ENCODE measurements at places on chromosomes 3 and 15.

DNA sequence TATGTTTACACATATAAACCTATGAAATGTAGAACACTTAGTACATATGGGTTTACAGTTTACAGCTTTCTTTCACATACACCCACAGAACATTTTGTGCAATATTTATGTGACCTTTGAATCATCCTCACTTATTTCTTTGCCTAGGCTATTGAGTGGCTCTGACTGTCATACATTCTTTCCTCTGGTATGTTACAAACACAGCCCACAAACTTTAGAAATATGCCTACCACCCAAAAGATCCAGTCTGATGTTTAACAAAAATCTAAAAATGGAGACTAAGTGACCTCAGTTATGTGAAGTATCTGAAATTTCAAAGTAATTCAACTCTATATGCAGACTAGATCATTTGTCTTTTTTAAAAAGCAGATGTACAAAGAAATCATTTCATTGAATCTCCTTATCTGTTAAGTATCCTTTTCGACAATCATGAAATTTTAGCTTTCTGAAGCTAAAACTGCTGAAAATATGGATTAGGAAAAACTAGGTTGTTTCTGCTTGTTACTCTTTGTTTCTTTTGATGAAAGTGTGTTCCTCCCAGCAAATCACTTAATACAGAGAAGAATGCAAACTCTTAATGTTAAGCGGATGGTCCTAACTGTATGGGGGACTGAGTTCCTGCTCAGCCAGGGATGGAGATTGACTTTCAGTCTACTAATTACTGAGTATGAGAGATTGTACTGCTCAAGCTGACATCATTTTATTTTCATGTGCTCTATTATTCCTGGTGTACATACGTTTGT, 27.7 kb downstream of the CCDC54 start:
- peak; percentile 93 for DNase-seq

GRCh38 chr15:79101866-79102581, 11.4 kb upstream of the RASGRF1 start:
- no peak for DNase-seq

GRCh38 chr3:106114220-106114619, 245.4 kb upstream of the CBLB start:
- DNase-seq, result peak; percentile 82

DNA sequence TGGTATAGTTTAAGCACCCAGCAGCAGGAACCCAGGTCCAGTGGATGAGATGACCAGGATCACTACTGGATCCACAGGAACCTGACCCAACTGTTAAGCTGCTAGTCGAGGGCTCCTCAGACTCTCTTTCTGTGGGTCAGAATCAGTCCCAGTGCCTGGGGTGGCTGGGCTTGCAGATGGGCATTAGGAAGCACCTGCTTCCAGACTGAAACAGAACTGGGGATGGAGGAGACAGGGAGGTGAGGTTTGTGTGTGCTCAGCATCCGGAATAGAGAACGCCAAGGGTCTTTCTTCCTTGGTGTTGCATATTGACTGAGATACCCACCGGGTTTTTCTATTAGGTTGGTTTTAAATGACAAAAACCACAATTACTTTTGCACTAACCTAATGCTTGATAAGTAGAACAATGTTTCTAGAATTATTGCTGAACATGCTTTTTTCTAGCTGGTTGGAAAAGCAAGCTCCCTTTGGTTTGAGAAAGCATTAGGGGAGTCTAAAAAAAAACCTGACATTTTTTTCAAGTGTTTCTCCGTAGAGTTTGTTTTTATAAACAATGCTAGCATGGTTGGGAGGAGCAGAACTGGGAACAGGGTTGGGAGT, 779 bp downstream of the ST3GAL6 start:
- no peak for DNase-seq

GRCh38 chr3:134094491-134094890, 64.8 kb upstream of the SLCO2A1 start:
- DNase-seq, result peak; percentile 22

DNA sequence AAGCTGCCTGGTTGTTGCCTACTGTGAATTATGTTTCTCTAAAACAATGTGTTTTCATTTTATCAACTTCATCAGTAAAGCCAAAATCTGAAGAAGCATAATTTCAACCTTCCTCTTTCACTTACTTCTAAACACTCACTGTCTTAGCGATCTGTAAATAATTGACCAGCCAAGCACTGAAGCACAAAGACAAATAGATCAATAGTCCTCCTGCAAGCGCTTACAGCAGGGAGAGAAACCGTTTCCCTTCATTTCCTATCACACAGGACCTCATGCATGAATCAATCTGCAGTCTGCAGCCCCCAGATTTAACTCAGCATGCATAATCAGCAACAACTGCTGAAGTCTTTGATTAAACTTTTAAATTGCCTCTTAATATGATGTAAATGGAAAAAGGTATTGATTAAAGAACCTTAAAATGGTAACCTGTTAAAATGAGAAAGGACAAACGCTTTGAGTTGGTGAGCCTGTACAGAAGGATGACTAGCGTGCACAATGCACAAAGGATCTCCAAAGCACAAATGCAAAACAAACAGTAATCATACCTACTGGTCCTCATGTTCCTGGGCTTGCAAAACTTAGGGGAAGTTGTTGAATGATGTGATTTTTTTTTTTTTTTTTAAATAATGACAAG, 370.2 kb upstream of the ZNF385D start:
- DNase-seq, result no peak

- DNase-seq, result no peak
These were observed 51.3 kb downstream of the ABCC5 start for GRCh38 chr3:183966361-183966791.

DNA sequence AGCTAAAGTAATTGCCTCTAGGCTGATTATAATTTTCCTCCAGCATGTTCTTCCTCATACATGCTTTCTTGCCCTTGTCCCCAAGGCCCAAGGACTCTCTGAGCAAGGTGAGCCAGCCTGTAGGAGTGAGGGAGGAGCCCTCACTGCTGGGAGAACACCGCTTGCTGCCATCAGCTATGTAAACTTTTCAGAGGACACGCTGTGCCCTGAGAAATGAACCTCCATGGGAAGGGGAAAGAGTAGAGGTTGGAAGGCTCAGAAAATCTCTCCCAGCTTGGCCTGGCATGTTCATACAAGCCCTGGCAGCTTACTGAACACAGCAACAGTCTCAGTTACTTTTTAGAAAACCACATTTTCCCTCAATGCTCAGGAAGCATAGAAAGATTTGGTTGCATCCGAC, 103.0 kb upstream of the SLC24A5 start:
- DNase-seq, result no peak

DNA sequence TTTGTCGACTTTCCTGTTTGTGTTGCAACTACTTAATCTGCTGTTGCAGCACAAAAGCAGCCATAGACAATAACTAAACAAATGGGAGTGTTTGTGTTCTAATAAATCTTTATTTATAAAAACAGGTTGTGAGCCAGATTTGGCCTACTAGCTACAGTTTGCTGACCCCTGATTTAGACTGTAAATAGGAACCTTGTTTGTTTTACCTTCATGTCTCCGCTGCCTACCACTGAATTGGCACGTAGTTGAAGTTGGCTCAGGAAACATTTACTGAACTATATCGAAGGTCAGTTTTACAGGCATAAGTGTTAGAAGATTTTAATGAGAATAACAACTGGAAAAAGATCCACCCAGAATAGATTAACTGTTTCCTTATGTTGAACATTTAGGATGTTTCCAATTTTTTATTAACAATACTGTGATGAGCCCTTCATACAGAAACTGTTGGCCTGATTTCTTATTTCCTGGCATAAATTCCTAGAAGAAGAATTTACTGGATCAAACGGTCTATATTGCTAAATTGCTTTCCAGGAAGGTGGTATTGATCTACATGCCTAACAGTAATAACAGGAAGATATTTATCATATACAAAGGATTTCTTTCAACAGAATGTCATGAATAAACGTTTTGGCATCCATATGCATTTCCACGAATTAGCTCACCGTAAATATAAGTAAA, 156.2 kb upstream of the NR2E3 start:
- DNase-seq, result no peak

GRCh38 chr15:93027413-93027812, 61.6 kb downstream of the RGMA start:
- DNase-seq, result peak; percentile 32

GRCh38 chr3:125048282-125048681, 7.5 kb downstream of the HEG1 start:
- no peak for DNase-seq

- DNase-seq, result peak; percentile 51
These were observed 914 bp downstream of the ZIC4 start for GRCh38 chr3:147405231-147406027.

- DNase-seq, result no peak
These were observed 50.5 kb downstream of the GRIP2 start for GRCh38 chr3:14489641-14490040.

DNA sequence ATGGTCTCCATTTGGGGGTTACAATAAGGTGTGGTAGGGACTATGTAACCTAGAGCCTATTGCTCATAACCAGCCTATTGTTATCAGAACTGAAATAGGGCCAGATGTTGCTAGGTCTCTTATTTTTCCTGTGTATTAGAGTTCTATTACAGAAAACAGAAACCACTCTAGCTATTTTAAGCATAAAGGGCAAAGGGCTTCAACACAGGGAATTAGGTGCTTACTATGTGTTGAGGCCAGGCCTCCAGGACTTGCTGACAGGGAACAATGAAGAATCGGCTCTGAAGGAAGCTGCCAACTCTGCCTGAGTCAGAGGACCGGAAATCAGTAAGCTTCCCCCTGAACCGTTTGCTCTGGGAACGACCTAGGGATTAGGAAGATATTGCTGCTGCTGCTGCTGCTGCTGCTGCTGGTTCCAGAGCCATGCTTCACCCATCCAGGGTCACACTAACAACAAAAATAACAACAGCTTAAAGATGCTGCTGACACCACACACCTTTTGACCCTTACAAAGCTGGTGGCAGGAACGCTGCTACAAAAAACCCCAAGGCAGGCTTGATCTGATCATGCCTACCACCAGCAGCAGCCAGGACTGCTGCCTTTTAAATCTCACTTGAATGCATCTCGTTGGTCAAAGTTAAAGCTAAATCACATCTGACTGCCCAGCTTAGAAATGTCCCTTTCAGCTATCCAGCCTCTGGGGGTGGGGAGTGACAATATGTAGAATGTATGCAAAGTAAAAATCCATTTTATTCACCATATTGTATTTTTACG, 276.9 kb upstream of the IL12A start:
- peak; percentile 86 for DNase-seq

GRCh38 chr15:36811903-36812302, 232.5 kb downstream of the CDIN1 start:
- no peak for DNase-seq

GRCh38 chr3:16402451-16402850, 111.0 kb downstream of the RFTN1 start:
- peak; percentile 58 for DNase-seq

DNA sequence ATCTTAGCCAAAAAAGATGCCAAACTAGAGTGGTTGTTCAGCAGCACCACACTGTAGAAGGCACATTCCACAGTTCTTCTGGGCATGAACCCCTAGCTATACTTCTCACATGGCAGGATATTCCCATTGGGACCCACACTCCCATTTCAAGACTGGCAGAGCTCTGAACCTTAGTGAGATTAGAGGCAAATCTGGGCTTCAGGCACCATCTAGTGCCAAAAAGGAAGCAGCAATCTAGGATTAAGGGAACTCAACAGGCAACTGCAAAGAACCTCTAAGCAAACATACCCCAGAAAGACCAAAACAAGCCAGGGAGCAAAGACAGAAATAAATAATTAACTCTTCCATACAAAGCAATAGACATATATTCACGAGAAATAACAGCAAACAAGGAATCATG, 66.2 kb downstream of the TAFA4 start:
- DNase-seq, result no peak

DNA sequence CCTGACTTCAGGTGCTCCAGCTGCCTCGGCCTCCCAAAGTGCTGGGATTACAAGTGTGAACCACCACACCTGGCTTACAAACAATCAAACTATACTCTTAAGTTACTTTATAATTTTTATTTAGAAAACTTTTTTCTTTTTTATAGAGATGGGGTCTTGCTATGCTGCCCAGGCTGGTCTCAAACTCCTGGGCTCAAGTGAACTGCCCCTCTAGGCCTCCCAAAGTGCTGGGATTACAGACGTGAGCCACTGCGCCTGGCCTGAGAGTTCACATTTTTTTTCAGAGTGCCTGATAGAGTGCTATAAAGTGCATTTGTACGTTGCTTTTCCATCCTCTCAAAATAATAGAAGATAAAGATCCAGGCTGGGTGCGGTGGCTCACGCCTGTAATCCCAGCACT, 102.0 kb upstream of the TBL1XR1 start:
- DNase-seq, result no peak

GRCh38 chr3:133803469-133803868, 2.1 kb upstream of the SRPRB start:
- no peak for DNase-seq

DNA sequence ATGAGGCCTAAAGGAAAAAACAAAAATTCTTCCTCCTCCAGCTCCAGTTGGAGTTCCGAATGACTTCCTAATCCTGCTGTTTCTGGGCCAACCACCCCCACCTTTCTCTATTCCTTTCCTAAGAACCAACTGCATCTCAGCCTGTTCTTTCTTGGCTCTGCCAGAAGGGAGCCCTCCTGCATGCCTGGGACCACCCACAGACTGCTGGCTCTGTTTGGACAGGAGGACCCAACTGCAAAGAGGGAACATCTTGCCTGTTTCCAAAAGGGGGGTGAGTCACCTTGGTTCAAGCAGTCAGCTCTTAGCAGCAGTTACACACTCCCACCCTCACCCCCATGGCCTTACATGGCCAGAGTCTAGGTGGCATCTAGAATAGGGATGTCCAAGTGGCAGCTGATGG, 116.0 kb upstream of the PRICKLE2 start:
- peak; percentile 79 for DNase-seq

DNA sequence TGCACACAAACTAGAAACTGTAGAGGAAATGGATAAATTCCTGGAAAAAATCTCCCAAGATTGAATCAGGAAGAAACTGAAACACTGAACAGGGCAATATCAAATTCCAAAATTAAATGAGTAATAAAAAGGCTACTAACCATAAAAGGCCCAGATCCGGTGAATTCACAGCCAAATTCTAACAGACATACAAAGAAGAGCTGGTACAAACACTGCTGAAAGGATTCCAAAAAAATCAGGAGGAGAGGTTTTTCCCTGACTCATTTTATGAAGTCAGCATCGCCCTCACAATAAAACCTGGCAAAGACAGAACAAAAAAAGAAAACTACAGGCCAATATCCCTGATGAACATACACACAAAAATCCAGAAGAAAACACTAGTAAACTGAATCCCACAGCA, 462.4 kb upstream of the THBS1 start:
- peak; percentile 94 for DNase-seq

- no peak for DNase-seq
These were observed 22.1 kb upstream of the TMEM115 start for GRCh38 chr3:50381383-50381782.

DNA sequence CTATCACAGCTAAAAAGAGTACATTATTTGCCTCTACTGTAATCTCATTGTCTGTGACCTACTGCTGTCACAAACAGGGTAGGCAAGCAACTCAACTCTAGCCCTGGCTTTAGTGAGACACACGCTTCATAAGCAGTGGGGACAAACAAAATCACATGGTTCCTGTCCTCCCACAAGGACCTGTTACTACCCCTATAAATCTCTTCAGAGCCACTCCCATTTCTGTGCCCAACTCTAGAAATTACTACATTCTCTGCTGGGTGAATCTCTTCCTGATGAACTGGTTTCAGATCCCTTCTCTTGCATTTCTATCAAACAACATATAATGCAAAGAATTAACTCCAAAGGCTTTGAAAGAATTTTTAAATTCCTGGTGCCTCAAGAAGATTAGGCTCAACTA, 117.3 kb downstream of the DMXL2 start:
- no peak for DNase-seq

GRCh38 chr3:185176750-185177359, 24.0 kb upstream of the C3orf70 start:
- DNase-seq, result peak; percentile 54
